Heart right ventricle (tissue), 16 donors: ENCODE measurements at places on chromosomes 11 and 22. TPM values are rescaled to one million over a fixed set of nuclear protein-coding genes. Genes with fewer than 3 reads are reported as not detected.

Gene GPR83
- 0.32 TPM for total RNA-seq

Gene DGAT2
- 24.4 TPM for total RNA-seq

Gene NR1H3
- total RNA-seq, result 26.5 TPM

Gene FOLR2
- 10.1 TPM for total RNA-seq

Gene AASDHPPT
- total RNA-seq, result 32.4 TPM

Gene MPZL2
- total RNA-seq, result 22.6 TPM

Gene SLC15A3
- 28.2 TPM for total RNA-seq

Gene PHLDA2
- total RNA-seq, result 0.44 TPM

Gene SHISAL1
- total RNA-seq, result 0.54 TPM

Gene MPPED1
- total RNA-seq, result not detected

Gene MS4A4E
- total RNA-seq, result 0.45 TPM

Gene BCO2
- total RNA-seq, result 117 TPM

Gene SUSD2
- total RNA-seq, result 2.8 TPM
